ENCODE measurements at places on chromosomes 11 and 22. TPM values are rescaled to one million over a fixed set of nuclear protein-coding genes. Genes with fewer than 3 reads are reported as not detected.

- DNase-seq: no peak
Measured at GRCh38 chr11:42598341-42598740, 713.5 kb upstream of the API5 start.

DNA sequence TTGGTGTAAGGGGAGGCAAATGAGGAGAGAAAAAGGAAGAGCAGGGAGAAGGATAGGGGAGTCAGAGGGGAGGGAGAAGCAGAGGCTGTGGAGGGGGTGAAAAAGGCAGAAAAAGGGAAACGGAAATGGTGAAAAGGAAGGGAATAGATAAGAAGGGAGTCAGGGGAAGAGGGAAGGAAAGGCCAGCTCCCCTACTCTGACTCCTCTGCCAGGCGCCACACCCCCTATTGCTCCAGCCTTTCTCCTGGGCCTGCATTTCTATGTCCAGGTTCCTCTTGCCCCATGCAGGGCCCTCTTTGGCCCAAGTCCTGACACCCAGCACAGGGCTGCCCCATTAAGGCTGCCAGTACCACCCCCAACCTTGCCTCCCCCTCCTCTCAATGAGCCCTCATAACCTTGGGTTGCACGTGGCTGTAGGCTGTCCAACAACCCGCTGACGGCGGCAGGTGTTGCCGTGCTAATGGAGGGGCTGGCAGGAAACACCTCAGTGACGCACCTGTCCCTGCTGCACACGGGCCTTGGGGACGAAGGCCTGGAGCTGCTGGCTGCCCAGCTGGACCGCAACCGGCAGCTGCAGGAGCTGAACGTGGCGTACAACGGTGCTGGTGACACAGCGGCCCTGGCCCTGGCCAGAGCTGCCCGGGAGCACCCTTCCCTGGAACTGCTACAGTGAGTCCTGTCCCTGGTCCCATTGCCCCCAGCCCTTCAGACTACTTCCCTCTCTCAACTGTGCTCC lies 3.4 kb upstream of the NHERF4 start:
- no peak for DNase-seq

DNA sequence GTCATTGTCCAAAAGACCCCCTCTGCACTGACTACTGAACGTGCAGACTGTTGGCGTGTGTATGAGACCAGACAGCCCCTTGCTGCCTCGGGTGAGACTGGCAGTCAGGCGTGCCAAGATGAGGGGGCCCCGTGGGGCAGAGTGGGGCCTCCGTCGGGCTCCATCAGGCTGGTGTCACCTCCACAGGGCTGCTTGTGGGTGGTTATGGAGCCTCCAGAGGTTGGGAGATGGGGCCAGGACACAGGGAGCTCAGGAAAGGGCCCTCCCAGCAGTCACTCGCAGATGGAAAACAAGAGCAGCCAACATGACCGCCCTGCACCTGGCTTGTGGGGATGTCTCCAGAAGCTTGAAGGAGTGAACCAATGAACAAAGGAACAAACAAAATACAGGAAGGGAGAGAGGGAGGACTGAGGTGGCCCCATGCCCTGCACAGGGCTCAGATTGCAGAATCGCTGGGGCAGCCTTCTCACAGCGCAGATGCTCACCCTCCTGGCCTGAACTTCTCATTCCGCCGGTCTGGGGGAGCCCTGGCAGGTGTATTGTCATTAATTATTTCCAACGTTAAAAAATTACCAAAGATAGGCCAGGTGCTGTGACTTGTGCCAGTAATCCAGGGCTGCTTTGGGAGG lies 5.5 kb upstream of the PHLDA2 start:
- DNase-seq: no peak

- DNase-seq: no peak
Measured at GRCh38 chr11:103050351-103050750, 41.6 kb downstream of the DCUN1D5 start.

DNA sequence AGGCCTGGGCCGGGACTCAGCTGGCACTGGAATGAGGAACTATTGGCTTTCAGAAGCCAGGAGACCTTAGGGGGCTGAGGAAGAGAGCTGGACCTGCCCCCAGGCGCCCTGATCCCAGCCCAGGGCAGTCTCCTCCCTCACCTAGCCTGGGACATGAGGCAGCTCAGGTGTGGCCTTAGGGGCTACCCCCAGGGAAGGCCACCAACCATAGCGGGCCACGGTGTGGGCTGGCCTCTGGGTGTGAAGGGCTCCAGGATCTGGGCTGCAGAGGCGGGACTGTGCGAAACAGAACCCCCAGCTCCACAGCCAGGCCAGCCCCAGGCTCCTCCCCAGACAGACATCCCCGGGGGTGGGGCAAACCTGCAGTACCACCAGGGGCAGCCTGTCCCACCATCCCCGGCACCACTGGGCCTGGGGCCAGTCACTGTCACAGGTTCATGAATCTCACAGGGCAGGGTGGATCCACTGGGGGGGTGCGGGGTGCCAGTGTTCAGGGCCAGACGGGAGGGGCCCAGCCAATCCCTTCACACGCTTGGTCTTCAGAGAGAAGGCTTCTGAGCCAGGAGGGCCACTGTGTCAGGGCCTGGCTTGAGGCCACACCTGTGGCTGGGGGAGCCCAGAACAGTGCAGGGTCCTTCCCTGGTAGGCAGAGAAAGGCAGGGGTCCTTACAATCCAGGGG lies 3.5 kb downstream of the PLXNB2 start:
- DNase-seq: no peak

DNA sequence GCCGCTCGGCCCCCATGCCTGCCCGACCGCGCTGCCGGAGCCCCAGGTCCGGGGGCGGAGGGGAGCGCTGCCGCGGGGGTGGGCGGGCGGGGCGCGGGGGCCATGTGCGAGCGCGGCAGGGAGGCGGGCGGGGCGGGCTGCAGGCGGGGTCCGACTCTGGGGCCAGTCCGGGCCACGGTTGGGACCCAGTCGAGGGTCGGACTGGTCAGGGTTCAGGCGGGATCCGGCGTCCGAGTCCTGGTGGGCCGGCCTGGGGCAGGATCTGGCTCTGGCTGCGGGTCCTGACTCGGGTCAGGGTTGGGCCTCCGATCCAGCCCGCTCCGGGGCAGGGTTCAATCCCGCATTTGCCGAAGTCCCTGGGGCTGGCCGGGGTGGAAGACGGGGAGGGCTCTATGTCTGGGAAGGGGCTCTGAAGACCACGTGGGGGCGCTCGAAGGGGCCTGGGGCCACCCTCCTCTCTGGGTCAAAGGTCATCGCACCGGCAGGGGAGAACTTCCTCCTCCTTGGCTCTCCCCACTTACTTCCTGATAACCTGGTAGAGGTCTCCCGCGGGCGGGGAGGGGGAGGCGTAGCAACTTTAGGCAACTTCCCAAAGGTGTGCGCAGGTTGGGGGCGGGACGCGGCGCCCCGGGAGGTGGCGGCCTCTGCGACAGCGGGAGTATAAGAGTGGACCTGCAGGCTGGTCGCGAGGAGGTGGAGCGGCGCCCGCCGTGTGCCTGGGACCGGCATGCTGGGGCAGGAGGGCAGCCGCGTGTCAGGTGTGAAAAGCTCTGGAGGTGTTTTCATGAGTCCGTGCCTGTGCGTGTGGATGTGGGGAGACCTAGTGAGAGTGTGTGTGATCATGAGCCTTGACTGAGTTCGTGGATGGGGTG lies 603 bp downstream of the ESRRA start:
- DNase-seq: peak; percentile 80

DNA sequence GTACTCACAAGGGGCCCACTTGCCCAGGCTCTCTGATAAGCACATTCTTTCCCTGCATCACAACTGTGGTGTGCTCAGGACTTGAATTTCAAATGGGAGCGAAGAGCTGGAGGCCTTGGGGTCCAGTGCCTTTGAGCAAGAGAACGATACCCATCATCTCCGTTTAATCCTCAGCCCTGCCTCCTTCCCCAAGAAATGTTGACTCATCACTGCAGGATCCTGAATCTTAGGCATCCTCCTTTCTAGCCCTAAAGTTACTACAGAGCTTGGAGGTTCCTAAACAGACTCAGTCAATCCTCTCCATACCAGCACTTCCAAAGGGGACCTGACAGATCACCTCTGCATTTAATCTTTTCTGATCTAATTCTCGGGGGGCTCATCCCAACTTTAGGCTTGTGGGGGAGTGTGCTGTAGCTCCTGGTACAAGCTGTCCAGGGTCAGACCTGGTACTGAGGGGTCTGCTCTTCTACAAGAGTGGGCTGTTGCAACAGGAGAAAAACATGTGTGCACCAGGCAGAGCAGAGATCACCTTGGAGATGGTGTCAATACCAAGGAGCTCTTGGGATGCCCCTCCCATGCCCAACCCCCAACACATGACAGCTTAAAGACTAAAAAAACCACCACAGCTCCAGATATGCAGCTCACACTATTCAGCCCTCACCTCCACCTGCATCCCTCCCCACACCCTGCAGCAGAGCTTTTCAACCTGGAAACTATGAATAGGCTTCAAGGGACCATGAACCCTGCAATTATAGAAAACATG lies 3.9 kb upstream of the PRG2 start:
- no peak for DNase-seq

GRCh38 chr22:39871008-39871798 lies 22.4 kb downstream of the ENTHD1 start:
- DNase-seq: no peak

GRCh38 chr11:61691380-61692156 lies 11.4 kb downstream of the DAGLA start:
- no peak for DNase-seq

DNA sequence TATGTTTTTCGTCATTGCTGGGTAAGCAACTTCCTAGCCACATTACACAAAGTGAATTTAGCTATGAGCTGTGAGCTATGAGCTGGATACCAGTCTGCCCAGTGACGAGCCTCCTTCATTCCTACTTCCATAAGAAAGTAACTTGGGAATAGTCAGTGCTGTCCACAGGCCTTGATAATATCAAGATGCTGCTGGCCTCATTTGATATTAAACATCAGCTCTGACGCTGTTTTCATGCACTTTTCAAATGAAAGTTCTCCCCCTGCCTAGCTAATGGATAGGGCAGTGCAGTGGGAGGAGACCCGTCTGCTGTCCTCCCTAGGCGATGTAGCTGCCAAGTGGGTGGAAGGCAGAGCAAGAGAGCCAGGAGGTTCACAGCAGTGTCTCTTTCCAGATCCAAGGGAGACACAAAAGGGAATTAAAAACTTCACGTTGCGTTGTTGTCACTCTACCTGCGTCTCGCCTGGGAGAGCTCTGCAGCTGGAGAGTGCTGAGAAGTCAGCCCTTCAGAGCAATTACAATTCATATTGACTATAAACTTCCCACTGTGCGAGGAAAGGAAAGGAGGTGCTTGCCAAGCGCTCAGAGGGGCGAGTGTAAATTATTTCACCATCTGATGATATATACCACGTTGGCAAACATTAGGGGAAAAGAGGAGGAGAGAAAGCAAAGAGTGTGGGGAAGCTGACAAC lies 861.4 kb downstream of the NTM start:
- DNase-seq: no peak

- no peak for DNase-seq
Measured at GRCh38 chr11:120561286-120561685, 49.7 kb downstream of the GRIK4 start.

DNA sequence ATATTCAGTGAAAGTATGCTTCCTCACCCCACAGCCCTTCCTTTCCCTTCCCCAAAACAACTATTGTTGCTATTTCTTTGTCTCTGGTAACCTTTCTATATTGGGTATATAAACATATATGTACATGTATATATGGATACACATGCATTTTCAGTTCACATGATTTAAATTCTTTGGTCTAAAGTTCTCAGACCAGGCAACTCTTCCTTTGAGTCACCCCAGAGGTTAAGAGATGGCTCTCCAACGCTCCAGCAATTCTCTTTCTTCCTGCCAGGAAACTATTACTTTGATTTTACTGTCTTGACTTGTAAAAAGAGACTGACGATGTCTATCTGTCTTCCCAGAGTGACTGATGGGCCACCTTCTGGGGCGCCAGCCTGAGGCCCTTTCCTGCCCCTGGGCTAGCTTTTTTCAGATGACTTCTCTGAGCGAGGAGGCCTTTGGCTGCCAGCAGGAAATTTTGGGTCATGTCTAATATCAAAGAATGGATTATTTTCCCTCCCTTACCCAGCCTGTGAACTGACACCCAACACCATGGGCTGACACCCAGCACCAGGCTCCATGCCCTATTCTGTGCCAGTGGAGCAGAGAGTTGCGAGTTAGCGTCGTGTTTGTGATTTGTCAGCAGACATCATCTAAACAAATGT lies 14.4 kb upstream of the ST3GAL4 start:
- DNase-seq: no peak

- DNase-seq: no peak
Measured at GRCh38 chr11:3880724-3881123, 25.3 kb downstream of the STIM1 start.

GRCh38 chr11:19344661-19345518 lies 104.1 kb upstream of the E2F8 start:
- DNase-seq: no peak

DNA sequence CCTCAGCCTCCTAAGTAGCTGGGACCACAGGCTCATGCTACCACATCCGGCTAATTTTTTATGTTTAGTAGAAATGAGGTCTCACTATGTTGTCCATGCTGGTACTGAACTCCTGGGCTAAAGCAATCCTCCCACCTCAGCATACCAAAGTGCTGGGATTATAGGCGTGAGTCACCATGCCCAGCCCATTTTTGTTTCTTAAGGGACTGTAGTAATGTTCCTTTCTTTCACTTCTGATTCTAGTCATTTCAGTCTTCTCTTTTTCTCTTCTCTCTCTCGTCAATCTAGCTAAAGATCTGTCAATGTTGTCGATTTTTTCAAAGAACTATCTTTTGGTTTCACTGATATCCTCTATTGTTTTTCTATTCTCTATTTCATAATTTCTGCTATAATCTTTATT lies 111.0 kb upstream of the APOA1 start:
- DNase-seq: no peak

- no peak for DNase-seq
Measured at GRCh38 chr11:111176603-111177002, 68.9 kb upstream of the POU2AF2 start.

CALCA gene
- not detected for total RNA-seq

ANGPTL5 gene
- not detected for total RNA-seq

GGTLC3 gene
- not detected for total RNA-seq

OR4C12 gene
- not detected for total RNA-seq

OR2AT4 gene
- not detected for total RNA-seq
